ENCODE measurements at places on chromosomes 7 and 10.

GRCh38 chr7:85186521-85187241 is at the start of gene SEMA3D:
Gene SEMA3D, minus strand, starts transcription at chr7:85187056. Its CDS starts 65,165 bp downstream, at chr7:85121891.
- no peak for DNase-seq

DNA sequence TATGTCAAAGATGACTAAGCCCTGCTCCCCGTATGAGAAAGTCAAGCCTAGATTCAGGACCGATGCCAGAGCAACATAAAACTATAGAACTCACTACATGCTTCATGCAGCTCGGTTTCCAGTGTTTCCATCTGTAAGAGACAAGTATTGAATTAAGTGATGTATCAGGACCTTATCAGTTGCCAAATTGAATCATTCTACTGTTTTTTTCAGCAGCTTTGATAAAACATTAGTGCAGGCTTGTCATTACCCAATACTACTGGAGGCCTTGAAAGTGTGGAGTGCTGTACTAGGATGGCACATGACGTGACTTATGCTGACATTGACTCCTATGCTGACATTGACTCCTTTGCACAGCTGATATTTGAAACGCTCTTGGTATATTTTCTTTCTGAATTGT is 10.8 kb upstream of the NRP1 start:
- DNase-seq: no peak

DNA sequence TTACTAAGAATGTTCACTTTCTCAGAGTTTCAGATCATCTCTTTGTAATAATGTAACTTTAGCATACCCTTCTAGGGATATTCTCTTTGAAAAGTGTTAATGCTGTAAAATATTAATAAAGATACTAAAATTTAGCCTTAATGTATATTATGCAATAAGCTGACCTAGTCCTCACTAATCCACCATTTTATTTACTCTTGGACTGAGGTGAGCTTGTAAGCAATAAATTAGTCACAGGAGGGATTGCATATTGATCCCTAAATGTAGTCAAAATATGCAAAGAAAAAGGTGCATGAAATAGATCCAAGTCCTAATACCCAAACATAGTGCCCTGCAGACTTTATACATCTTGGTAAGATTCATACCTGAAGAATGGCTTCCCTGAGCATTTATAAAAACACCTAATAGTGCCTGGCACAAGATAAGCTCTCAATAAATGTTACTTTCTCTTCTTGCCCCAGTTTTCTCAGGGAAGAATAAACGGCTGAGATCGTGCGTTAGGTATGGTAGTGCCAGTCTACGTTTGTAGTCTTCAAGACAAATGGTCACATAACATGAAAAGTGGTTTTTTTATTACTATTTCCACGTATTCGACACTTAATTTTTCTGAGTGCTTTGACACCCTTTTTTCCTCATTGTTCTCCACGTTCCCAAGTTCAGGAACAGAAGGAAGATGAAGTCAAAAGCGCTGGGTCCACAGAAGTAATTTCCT is 14.3 kb downstream of the INSIG1 start:
- DNase-seq: no peak

GRCh38 chr10:22356324-22356873 is 11.1 kb downstream of the SPAG6 start:
- DNase-seq: no peak

DNA sequence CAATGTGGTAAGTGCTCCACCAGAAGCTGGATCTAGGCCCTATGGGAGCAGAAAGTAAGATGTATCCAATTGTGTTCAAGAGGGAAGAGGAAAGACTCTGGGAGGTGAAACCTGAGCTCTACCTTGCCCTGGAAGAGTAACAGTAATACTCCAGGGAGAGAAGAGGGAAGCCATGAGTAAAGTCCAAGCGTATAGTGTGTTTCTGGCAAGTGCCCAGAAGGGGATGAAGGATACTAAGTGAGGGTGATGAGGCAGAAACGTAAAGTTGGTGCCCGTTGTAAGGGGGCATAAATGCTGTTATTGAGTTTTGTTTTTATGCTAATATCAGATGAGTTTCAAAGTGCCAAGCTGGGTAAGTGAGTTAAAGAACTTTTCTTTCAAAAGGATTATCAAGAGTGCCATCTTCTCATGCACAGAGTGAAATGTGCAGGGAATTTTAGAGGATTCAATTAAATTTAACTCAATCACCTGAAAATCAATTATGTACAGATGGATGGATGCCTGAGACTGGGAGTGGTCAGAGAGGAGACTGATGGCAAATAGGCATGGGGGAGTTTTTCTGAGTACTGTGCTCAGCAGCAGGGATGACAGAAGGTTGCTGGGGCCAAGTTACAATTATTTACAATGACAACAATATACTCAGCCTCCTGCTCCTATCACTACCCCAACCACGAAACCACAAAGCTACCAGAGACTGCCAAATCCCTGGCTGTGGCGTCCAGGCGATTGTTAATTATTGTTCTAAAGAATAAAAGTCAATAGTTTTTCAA is 123.3 kb upstream of the LAMB4 start:
- no peak for DNase-seq

- no peak for DNase-seq
Observed at GRCh38 chr10:1957057-1957456, 219.7 kb upstream of the ADARB2 start.

DNA sequence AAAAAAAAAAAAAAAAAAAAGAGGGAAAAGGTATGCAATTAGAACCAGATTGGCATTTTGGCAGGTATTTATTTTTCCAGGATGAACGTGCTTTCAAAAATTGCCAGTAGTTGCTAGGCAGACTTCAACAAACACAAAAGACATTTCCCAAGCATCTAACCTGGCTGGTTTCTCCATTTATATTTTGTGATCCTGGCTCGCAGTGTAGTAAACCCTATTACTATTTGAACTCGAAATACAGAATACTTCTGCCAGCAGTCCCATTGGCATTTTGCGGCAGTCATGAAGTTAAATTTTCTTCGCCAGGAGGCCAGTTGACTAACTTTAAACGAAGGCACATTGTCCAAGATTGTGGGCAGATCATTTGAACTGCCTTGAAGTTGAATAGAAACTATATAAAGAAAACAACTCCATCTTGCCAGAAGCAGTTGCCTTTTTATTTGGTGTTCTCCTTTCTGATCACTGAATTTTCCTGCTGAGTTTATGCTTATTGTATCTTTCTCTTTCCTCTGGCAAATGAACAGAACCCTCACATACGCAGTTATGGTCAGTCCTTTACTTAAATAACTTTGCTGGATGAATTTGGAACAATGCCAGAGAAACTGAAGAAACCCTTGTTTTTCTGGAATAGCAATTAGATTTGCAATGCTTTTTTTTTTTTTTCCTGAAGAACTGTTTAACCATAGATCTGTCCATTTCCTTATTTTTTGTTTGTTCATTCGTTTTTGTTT is 132.9 kb downstream of the BICC1 start:
- no peak for DNase-seq

All from stimulated activated CD8-positive, alpha-beta memory T cell treated with anti-CD3 and anti-CD28 coated beads, Interleukin-7, amount 100 ng/mL, for 24 hours (primary cell).